ENCODE measurements at places on chromosomes 12 and 14.
A peak's percentile ranks its signal among the peaks of the same experiment; 100 is the strongest.

DNA sequence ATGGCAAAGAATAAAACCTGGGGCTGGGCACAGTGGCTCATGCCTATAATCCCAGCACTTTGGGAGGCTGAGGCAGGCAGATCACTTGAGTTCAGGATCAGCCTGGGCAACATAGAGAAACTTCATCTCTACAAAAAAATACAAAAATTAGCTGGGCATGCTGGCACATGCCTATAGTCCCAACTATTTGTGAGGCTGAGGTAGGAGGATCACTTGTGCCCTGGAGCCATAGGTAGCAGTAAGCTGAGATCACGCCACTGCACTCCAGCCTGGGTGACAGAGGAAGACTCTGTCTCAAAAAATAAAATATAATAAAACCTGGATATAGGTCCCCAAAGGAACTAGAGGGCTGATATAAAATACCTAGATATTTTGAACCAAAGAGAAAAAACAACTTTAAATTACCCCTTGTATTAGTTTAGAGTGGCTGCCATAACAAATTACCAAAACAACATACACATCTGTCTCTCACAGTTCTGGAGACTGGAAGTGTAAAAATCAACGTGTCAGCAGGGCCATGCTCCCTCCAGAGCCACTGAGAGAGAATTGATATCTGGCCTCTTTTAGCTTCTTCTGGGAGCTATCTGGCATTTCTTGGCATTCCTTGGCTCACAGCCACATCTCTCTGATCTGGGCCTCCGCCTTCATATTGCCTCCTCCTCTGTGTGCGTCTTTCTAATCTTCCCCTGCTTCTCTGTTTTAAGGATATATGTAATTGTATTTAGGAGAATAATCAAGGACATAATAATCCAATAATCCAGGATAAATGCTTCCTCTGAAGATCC is 47.9 kb upstream of the ATF7IP start:
- no peak for DNase-seq

DNA sequence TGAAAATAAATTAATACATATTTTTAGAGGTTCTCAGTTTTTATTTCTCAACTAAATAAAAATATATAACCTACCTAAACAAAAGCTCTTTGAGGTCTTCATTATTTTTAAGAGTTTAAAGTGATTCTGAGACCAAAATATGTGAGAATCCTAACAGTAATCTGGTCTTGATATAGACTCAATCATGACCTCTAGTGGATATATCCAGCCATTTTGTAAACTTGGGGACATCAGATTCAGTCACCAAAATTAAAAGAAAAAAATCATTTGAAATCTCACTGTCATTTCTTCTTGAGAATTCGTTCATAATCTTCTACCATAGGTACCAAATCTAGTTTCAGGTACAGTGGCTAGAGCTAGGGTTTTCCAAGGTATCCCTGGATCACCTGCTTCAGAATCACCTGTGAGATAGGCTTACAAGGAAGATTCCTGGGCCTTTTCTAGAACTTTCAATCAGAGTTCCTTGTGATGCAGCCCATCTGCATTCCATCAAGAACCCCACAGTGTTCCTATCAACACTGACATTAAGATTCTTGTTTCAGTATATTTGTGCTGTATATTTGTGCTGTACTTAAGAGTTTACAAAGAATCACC is 214.9 kb downstream of the ADAMTS20 start:
- DNase-seq = no peak

- DNase-seq = no peak
Measured at GRCh38 chr12:75872762-75873161, 158.8 kb downstream of the PHLDA1 start.

GRCh38 chr12:12835378-12836146 is 22.4 kb downstream of the DDX47 start:
- DNase-seq = no peak

DNA sequence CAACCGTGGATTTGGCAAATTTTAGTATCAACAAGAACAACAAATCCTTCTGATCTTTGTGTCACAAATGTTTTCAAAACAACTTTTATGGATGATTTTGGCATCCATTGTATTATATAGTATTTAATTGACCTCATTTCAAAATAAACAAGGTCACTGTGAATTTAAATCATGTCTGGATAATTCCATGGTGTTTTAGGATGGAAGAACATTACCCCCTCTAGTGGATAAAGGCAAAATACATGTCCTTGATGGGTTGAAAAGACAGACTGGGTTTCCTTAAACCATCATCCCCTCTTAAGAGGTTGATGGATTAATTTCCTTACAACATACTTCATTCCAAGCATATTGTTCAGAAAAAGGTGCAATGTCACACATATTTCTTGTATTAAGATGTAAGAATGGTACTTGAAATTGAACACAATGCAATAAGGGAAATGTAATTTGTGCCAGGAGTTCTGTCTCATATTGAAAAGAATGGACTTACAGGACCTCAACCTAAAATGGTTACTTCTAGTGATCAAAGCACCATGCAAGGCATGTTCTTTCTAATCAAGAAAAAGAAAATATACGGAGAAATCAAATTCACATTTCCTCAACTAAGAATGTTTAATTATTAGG is 352.0 kb downstream of the BCAT1 start:
- DNase-seq = no peak

- no peak for DNase-seq
Measured at GRCh38 chr14:37843954-37844607, 248.7 kb downstream of the TTC6 start.

- no peak for DNase-seq
Measured at GRCh38 chr12:47868041-47868440, 36.8 kb downstream of the VDR start.

- DNase-seq = no peak
Measured at GRCh38 chr12:54786081-54786480, 68.2 kb upstream of the MUCL1 start.

GRCh38 chr12:55068416-55069010 is 48.7 kb downstream of the NEUROD4 start:
- no peak for DNase-seq

DNA sequence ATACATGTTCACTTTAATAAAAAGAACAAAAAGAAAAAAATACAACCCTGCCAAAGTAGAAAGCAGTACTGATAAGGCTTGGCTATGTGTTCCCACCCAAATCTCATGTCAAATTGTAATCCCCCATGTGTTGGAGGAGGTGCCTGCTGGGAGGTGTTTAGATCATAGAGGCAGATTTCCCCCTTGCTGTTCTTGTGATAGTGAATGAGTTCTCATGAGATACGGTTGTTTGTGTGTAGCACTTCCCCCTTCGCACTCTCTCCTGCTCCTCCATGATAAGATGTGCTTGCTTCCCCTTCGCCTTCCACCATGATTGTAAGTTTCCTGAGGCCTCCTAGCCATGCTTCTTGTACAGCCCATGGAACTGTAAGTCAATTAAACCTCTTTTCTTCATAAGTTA is 59.9 kb downstream of the USP15 start:
- DNase-seq = no peak

DNA sequence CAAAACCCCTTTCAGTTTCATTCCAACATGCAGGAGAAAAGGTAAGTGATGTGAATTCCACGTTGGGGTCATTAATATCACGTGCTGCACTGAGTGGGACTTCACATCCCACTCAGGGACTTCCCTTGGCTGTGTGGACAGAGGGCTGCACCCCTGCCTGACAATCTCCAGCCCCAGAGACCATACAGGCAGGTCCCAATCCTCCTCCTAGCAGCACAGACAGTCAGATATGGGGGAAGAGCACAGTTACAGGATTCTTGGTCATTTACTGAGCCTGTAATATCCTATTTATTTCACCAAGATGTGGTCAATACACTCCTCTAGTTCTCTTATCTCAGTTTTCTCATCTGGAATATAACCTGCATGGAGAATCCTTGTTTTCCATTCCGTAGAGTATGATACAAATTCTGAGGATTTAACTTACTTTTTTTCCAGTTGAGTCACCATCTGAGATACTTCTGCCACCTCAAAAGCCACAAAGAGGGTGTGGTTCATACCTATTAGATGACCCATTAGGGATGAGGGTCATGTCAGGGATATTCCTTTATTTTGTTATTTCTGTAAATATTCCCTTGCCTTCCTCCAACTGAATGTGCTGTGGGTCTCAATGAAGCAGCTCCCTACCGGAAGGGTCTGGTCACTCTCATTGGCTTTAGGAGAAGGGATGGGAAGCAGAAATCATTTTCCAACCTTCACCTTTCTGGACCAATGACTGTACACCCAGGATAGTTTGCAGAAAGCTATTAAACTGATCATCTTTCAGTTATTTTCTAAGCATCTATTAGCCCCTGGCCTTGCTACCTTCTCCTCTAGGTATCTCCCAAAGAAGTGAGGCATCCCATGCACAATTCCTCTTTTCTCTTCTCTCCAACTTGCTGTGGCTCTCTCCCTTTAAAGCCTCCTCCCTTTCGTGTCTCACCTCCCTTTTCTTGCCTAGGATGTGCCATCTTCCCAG is 43.0 kb upstream of the NTF3 start:
- no peak for DNase-seq

DNA sequence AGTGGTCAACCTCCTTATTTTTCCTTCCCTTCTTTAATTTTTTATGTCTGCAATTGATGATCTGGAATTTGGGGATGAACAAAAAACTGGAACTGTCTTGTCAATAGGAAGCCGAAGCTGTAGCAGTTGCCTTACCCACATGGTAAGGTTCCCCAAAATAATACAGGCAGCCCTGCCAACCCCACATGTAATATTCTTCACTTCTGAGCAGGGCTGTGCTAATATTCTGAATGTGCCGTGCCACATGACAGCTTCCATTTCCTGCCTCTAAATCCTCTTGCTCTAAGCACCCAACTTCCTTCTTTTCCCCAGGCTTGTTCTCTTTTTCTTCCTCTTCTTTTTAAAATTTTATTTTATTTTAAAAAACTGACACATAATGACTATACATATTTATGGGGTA is 39.6 kb downstream of the GPATCH2L start:
- no peak for DNase-seq

- DNase-seq = no peak
Measured at GRCh38 chr12:48512855-48513254, 12.6 kb upstream of the OR8S1 start.

GRCh38 chr12:123269395-123269892 is 2.2 kb downstream of the CDK2AP1 start:
- peak; percentile 42 for DNase-seq

DNA sequence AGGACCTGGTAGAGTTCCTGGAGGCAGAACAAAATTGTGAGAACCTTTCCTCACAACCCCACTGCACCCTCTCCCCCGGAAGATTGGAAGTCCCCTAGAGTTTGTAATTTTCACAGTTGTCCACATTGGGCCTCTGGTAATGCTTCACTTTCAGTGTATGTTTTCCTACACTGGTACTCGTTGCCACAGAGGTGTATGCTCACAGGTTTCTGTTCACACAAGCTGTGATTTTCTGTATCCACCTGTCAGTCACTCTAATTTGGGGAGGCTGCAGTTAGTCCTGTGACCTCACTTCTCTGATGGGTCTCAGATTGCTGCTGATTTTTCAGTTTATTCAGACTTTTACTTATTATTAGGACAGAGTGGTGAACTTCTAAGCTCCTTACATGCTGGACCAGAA is 66.4 kb upstream of the BMP4 start:
- no peak for DNase-seq

DNA sequence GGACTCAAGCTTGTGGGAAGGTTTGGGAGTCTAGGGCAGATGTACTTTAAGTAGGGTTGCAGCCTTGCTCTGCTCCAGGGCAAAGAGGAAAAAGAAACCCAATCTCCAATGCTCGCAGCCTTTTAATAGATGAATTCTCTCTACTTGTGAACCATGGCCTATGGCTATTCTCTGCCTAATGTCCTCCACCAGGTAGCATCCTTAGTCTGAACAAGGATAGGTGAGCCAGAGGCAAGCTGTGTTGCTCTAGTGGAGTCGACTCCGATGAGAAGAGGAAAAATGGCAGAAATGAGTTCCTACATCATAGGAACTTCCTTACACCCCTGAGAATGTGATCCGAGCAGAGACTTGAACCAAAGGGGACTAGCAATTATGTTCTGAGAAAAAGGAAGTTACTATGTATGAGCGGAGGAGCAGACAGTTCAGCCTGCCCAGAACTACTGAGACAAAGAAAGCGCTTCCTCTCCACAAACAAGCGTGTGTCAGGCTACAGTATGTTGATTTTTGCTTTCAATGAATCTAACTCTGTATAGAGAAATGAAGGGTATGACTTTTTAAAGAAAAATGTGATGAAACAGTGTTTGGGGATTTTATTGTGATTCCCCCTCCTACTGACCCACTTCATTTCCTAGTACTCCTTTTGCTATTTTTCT is 153.6 kb upstream of the ARID2 start:
- no peak for DNase-seq

- DNase-seq = no peak
Measured at GRCh38 chr12:116808113-116809105, 70.3 kb downstream of the RNFT2 start.

- DNase-seq = no peak
Measured at GRCh38 chr12:46517579-46517962, 145.0 kb upstream of the SLC38A2 start.

- DNase-seq = no peak
Measured at GRCh38 chr12:112153893-112154219, 28.5 kb downstream of the TRAFD1 start.

DNA sequence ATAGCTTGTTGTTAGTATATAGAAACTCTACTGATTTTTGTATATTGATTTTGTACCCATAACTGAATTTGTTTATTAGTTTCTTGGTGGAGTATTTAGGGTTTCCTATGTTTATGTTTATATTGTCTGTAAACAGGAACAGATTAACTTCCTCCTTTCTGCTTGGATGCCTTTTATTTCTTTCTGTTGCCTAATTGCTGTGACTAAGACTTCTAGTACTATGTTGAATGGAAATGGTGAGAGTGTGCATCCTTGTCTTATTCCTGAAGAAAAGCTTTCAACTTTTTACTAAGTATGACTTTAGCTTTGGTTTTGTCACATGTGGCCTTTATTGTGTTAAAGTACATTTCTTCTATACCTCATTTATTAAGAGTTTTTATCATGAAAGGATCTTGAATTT is 20.9 kb downstream of the FBXW8 start:
- no peak for DNase-seq

GRCh38 chr14:102196039-102196901 is 56.6 kb downstream of the WDR20 start:
- no peak for DNase-seq

GRCh38 chr12:11916771-11917170 is 154.0 kb upstream of the BCL2L14 start:
- DNase-seq = no peak

- DNase-seq = no peak
Measured at GRCh38 chr14:55912344-55912743, 205.9 kb upstream of the PELI2 start.

DNA sequence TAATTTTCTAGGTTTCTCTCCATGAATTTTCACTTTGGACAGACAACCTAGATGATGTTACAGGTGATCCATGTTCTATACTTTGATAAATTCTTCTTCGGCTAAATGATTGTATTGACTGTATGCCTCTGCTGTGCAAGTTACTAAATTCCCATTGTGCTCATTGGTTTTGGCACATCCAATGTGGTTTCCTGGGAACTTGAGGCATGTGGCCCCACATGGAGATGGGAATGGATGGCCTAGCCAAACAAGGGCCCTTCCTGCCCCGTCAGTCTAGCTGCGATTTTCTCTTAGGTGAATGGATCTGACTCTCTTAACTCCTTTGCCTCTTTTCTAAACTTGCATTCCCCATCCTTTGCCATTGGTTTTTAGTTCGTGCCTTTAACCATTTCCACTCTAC is 186.2 kb downstream of the PELI2 start:
- DNase-seq = no peak
